Esophagus squamous epithelium (tissue), 5 donors: ENCODE measurements at places on chromosomes 5 and 9.

DNA sequence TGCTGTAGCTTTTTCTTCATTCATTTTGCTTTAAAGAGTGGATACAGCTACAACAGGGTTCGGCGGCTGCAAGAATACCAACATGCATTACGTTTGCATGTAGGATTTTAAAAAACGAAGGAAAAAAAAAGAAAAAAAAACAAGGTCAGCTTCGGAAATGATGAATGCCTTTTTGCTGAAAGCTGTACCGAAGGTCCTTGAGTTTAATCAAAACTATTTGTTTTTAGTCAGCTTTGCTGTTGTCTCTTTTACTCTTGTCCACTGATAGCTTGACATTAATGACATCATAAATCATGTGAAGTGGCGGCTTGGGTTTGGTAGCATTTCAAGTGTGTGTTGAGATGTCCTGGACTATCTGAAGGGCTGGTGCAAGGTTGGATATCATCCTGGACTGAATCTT, 779.1 kb downstream of the NR2F1-AS1 start:
- no peak for DNase-seq

DNA sequence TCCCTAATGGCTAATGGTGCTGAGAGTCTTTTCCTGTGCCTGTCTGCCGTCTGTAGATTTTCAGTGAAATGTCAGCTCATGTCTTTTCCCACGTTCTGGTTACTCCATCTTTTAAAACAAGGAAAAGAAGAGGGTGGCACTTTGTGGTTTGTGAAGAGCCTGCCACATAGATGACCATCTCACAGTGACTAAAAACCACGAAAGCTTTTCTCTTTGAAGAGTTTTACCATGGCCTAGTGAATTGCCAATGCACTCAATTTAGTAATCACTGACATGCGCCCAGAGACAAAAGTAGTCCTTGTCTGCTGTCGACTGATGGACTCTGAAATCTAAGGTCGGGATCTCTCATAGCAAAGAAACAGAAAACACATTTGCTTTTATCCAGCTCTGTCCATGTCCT, 50.4 kb downstream of the SPATA31C2 start:
- DNase-seq, result no peak

DNA sequence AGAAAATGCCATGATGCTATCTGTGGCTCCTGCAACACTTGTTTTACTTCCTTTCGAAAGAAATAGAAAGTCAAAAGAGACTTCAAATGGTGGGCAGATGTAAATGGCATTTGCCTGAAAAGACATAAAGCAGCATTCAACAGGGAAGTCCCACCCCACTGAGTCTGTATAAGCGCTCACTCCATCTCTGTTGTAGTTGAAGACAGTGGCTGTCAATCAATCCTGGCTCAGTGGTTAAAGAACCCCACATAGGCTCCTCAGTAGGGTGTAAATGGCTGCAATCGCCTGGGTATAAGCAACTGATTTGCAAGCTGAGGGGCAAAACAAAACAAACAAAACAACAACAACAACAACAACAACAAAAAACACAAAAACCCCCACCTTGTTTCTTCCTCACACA, 158.7 kb downstream of the EFNA5 start:
- DNase-seq, result no peak

- no peak for DNase-seq
Measured at GRCh38 chr5:118301696-118302095, 686.7 kb downstream of the DTWD2 start.

- no peak for DNase-seq
Measured at GRCh38 chr5:118371973-118372831, 616.1 kb downstream of the DTWD2 start.

DNA sequence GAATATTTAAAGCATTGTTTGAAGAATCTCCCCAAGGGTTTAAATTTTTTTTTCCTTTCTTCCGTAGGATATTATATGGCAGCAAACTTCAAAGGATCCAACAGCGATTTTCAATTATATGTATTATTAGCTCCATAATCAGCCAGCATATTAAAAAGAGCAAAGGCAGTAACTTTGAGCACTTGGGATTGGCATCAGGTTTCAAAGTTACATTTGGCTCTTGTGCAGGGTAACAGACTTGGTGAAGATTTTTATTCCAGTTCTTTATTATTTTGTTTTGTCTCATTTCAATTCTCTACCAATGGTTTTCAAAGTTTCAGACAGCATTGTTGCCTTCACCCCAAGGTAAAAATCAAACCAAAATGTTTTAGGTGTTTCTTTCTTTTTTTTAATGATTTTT, 116.7 kb upstream of the ZNF366 start:
- no peak for DNase-seq

DNA sequence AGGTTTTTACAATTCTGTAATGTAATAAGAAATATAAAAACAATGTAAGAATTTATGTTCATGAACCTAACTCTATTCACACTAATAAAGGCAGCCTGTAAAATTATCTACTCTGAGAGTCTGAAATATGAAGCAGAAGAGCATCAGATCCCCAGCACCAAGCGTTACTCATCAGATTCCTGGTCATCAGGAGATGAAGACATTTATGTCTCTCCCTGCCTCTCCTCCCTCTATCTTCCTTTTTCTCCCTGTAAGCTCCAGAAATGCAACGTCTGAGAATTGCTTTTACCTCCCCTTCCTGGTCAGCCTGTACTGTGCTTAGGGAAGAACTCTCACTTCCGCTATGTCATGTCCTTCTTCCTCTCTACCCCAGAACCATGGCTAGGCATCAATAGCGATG, 114.4 kb upstream of the SLIT3 start:
- DNase-seq, result no peak

DNA sequence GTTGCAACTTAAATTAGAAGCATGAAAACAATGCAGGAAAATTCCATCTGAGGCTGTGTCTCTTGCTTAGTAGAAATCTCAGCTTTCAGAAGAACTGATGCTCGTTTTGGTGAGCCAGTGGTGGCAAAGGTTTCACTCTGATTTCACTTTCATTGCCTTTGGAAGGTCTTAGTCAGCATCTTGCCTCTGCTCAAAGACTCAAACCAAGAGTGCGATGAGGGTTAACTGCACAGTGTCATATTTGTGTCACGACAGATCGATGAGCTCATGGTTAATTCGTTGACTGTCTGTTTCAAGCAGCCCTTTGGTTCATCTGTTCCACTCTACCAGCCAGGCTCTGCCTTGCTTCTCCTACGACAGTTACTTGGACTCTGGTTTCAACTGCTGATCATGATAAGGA, 331.3 kb upstream of the KIF2A start:
- no peak for DNase-seq

- no peak for DNase-seq
Measured at GRCh38 chr5:56246769-56247168, 13.6 kb upstream of the ANKRD55 start.

- no peak for DNase-seq
Measured at GRCh38 chr9:95095641-95096355, 221.7 kb downstream of the FANCC start.

DNA sequence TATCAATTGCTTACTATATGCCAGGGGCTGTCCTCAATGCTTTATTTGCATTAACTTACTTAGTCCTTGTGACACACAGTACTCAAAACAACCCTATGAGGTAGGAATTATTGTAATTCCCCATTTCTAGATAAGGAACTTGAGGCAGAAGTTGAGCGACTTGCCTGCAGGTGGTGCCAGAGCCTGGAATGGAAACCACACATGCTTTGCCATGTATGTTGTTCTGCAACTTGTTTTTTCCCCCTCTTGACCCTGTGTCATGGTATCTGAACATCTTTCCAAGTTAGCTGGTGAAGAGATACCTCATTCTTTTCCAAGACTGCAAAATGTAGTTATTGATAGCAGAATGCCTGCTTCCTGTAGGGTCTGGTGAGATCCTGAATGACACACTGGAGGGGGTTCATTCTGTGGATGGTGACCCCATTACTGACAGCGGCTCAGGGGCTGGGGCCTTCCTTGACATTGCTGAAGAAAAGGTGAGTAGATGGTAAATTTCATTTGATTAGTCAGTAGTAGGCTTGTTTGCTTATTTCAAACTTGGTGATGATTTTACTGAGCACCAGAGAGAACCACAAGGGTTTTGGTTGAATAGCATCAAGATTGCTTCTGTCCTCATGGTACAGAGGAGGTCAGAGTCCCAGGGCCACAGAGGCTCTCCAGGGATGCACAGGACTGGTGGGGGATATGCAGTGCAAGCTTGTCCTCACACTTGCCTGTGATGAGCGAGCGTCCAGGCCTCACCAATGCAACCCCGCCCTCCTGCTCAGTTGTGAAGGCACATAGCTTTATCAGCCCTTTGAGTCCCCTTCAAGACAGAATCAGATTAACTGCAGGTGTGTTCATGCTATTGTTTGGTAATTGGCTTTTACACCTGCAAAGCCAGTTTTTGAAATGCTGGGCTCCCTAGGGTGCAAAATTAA, 57.0 kb downstream of the COL15A1 start:
- no peak for DNase-seq

GRCh38 chr5:131525805-131526204, 109.2 kb downstream of the RAPGEF6 start:
- DNase-seq, result no peak

GRCh38 chr9:113542741-113543140, 79.2 kb downstream of the RGS3 start:
- DNase-seq, result no peak

DNA sequence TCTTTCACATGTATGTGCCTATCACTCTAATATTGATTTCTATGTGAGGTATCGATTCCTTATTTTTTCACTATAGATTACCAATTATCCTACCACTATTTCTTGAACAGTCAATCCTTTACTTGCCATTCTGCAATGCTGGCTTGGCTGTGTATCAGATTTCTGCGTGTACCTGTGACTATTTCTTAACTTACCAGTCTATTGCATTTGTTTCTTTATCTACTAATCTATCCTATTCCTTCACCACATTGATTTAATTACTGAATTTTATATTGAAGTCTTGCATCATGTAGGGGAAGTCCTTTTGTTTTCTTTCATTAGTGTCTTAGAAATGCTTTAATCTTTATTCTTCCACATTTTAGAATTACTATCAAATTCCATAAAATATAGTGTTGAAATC, 684.8 kb downstream of the LRRC70 start:
- no peak for DNase-seq

- no peak for DNase-seq
Measured at GRCh38 chr9:134559013-134559412, 82.6 kb upstream of the COL5A1 start.

GRCh38 chr9:136541709-136542108, 4.1 kb downstream of the NOTCH1 start:
- no peak for DNase-seq

DNA sequence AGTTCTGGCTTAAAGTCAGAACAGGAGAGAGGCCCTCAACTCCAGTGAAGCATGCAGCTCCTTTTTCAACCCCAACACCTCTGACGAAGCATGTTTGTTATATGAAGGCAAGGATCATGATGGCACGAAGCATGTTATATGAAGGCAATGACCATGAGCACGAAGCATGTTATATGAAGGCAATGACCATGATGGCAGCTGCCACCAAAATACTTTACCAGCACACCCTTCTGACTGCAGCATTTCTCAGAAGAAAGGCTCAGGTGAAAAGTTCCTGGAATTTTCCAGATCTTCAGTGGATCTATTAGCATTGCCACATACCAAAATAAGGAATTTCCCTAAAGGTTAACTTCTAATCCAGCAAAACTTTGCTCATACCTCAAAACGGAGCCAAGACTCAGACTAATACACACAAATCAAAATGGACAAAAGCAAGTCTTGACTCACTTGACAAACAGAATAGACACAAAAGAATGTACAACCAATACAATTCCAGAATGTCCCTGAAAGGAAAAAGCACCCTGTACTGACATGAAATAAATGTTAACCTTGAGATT, 217.4 kb downstream of the FANCC start:
- no peak for DNase-seq

DNA sequence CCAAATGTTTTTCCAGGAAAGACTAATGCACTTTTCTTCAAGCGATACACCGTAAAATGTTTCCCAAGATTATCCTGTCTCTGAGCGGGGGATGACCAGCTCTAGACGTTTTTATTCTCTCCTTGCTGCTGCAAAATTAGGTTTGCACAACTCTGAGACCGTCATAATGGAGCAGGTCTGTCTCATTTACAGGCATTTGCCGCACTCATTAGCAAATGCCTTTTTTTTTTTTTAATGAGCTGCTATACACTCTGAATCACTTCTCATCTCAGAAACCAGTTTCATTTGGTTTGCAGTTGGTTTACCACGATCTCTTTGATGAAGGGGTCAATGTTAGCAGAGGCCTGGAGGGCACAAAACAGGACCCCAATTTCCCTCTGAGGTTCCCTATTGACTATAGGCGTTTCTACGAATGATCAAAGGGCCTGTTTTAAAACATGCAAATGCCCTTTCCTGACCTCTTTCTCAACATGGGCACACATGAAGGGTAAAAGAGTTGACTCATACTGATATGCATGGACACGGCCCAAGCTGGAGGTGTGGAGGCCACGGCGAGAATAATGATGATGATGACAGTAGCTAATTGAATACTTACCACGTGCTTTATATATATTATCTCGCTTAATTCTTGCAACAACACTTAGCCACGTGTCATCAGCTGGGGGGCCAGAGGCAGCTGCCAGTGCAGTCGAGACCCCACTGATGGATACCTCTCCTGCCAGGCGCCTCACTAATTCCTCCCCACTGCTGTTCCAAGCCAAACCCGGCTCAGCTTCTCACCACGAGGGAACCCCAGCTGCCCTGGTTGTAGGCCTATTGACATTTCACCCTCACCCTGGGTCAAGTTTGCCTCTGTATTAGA, 89.9 kb upstream of the PTCH1 start:
- no peak for DNase-seq
